ENCODE measurements at places on chromosomes 13 and 19.

DNA sequence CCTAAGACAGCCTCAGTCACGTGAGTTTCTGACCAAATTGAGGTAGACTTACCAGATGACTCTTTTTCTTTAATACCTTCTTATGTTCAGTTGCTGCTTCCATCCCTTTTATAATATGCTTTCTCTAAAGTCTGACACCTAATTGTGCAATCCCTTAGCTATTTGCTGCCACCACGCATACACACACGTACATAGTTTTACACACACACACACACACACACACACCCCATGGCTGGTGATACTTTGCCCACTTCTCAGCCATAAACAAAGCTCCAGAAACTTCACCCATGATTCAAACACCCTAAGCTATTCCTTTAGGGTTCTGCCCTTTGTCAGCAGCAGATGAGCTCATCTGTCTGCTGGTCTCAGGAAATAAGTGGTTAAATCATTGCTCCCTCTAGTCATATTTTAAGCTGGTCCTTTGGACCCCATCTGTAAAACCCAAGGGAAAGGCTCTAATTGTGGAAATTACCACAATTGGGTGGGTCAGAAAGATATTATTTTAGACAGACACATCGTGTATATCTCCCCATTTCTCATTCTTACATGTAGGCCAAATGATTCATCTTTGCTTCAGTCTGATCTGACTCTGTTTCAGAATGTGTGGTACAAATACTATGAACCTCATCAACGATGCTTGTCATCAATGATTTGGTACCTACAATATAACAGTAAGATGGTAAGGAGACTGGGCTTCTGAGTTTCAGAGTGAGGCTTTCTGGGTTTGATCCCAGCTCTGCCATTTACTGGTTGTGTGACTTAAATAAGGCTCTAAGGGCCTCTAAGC is 69.2 kb downstream of the NALCN start:
- DNase-seq: no peak

DNA sequence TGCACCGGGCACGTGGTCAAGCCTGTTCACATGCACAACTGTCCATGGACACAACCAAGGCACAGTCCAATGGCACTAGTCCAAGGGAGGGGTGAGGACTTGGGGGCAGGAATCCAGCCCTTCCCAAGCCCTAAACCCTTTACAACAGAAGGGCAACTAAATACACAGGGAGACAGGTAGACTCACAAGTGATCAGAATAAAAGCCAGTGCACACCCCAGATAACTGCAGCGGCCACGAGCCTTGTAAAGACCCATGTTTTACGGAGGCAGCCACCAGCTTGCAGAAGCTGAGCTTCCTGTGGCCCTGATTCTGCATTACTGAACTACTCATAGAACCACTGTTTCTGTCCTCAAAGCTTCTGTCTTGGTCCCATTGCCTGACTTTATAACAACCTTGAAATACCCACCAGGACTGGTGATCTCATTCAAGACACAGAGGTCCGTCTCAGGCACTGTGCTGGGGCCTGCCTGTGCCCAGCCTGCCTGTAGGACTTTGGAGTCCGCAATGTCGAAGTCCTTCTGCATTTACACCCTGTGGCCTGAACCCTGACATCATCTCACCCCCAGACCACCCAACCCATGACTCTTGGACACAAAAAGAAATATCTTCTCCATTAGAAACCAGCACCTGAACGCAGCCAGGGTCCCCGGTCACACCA is 181.2 kb downstream of the COL4A1 start:
- DNase-seq: no peak

DNA sequence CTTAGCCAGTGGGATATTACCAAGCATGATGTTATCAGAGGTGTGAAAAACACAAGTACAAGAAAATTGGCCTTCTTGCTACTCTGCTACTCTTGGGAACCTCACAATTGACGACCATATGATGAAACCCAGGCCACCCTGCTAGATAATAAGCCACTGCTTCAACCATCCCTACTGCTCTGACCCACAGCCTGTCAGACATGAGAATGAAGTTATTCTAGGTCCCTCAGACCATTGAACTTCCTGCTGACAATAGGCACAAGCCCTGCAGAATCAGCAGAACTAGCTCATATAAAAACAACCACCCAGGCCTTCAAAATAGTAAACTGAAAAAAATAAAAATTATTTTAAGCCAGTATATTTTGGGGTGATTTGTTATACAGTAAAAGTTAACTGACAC is 559.9 kb downstream of the KCTD12 start:
- DNase-seq: no peak

DNA sequence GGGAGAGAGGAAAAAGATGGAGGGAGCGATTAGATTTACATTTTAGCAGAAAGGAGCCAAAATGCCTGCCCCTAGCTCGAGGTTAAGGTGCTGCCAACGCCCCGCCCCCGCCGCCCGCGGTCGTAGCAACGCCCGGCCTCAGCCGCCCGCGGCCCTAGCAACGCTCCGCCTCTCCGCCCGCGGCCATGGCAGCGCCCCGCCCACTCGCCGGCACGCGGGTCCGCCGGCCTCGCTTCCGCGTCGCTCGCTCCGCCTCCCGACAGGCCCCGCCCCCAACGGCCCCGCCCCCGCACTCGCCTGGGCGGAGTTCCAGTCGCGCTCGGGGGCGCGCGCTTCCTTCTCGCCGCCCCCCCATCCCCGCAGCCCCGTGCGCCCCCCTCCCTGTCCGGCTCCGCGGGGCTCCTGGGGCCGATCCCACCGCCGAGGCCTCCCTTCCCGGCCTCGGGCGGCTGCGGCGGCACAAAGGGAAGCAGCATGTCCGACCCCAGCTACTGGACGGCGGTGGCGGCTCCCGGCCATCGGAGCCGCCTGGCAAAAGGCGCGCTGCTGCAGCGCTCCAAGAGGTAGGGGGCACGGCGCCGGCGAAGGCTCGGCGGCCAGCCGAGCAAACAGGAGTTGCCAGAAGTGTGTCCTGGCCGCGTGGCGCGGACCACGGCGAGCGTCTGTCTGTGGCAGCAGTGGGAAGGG is 20.3 kb downstream of the MAST3 start:
- DNase-seq: peak; percentile 92

DNA sequence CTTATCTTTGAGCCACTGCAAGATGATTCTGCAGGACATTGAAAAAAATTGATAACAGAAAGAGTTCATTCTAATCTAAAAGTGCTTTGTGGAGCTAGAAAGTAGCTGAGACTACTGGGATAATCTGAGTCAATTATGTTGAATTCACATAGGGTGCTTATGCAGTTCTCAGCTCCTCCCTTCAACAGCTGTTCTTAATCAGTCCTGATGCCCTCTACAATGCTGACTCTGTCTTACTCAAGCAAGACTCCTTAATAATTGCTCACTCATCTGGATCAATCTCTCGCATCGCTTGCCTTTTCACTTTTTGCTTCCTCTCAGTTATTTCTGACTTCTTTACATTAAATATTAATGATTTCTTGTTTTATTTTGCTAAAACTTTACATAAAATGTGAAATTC is 182.1 kb downstream of the PCDH17 start:
- DNase-seq: no peak

DNA sequence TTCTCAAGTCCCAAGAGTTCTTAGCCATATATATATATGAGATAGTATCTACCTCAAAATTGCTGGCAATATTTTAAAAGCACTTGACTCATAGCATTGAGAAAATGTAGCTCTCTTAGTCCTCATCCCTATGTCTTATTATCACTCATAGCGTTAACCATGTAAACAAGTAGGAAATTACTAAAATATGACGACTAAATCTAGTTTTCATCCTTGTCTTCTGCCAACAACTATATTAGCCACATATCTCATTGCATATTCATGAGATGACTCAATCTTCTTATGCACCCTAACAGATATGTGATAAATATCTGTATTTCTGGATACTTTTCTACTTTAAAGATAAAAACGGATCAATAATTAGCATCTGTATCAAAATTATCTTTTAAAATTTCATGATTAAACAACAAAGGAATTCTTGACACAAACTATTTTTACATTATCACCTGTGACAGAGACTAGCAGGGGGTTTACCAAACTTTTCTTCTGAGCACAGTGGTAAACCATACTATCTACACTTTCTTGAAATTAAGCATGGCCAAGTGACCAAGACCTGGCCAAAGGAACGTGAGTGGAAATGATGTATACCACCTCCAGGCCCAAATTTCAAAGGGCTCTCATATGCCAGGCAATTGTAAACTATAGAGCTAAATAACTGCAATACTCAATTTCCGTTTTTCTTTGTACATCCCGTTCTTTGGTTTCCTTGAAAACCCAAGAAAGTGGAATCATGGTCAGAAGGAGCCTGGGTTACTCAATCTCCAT is 45.7 kb downstream of the ZC3H13 start:
- DNase-seq: no peak

DNA sequence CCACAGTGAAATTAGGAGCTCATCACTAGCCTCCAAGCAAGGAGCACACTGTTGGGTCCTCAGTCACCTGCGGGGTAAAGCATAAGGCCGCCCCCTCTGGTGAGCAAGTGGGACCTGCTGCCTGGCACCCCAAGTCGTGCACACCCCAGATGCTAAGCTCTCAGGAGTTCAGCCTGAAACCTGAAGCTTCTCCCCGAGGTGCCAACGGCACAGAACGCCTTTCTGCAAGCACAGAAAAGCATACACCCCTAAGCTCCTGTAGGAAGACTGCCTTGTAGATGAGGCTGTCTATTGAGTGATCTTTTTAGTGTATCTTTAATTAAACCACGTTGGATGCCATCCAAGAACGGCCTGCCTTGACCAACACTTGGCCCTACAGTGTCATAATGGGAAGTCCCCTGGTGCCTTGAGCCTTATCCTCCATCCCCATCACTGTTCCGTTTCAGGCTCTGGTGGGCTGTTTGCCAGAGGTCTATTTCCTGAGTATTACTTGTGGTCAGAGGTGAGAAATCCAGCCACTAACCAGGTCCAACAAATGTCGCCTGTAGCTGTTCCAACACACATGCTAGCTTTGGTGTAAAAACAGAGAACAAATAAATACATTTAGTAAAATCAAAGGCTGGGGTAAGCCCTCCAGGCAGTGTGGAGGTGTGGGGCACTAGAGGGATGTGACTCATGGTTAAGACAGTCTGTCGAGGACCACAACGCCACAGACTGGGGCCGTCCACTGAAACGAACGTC is 44.8 kb downstream of the C13orf42 start:
- no peak for DNase-seq

- DNase-seq: no peak
These were observed 27.7 kb upstream of the MCF2L start for GRCh38 chr13:112941349-112941748.

DNA sequence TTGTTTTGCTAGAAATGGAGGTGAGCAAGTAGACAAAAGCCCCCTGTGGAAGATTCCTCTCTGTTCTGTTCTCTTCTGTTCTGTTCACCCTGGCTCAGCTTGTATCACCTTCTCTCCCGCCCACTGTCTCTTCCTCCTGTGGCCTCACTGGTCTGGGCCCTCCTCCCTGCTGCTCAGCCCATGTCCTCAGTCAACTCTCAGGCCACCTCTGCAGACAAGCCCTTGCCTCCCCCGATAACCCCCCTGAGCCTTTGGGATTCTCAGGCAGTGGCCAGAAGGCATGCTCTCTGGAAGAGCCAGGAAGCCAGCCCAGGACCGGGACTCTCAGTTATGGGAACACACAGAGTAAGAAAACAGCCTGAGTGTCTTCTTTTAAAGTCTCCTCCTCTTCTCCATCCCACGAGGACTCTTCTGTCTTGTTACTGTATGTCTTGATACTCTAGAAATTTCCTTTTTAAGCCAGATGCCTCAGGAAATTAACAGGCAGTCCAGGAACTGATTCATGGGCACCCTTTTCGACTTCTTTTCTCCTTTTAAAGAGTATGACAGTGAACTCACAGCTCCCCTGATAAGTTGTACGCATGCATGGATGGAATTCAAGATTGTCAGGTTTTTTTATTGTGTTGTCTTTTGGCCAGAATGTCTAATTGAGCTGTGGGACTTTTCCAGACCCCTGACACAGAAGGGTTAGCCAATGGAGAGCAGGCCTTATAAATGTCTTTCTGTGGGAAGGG is 33.7 kb downstream of the SHISA2 start:
- no peak for DNase-seq

- no peak for DNase-seq
These were observed 1596.3 kb upstream of the PCDH20 start for GRCh38 chr13:63011996-63012395.

GRCh38 chr13:75792526-75793187 is 156.5 kb downstream of the LMO7 start:
- no peak for DNase-seq

GRCh38 chr19:328025-328505 is 16.5 kb downstream of the MIER2 start:
- no peak for DNase-seq

GRCh38 chr13:36914648-36915047 is 5.4 kb downstream of the SMAD9 start:
- no peak for DNase-seq

- no peak for DNase-seq
These were observed 75.0 kb upstream of the FLT1 start for GRCh38 chr13:28569886-28570285.

DNA sequence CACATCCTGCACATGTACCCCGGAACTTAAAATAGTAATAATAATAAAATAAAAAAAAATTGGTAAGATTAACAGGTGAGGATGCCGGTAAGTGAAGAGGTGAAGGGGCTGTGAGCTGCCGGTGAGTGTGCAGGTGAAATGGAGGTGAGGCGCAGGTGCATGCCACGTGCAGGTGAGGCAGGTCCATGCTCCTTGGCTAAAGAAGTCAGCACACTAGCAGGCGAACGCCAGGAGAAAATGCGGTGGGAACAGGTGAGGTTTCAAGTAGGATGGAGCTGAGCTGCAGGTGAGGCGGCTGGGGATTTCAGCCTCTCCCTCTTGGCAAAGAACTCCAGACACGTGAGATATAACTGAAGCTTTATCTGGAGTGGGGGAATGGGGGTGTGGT is 7.5 kb upstream of the TNFSF14 start:
- DNase-seq: no peak

- no peak for DNase-seq
These were observed 315.4 kb downstream of the RBM26 start for GRCh38 chr13:79090552-79091124.

- no peak for DNase-seq
These were observed 114.0 kb upstream of the KL start for GRCh38 chr13:32902029-32902780.

GRCh38 chr19:38375748-38376147 is 1.4 kb downstream of the PSMD8 start:
- DNase-seq: no peak

DNA sequence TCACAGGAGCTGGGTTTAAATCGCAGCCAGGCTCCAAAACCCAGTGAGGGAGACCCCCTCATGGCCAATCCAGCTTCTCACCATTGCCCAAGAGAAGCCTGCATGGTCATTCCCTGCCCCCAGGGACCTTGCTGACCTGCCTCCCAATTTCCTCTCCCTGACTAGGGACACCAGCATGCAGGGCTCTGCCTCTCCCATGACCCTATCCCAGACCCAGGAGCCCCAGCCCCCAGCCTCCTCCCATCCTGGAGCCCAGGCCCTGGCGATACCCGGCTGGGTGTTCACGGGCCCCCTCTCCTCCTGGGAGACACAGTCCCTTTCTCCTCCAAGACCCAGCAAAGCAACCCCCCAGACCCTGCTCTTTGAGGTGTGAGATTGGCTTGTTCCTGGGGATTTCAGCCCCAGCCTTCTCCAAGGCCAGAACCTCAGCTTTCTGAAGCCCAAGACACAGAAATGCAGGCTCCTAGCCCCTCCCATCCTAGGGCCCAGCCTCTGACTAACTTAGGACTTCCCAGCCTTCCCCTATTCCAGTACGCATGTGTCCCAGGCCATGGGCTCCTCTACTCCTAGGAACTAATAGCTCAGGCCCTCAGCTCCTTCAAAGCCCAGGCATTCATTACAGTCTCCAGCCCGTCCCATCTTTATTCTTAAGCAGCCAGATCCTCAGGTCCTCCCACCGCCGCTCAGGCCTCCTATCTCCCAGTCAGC is 1.1 kb downstream of the GYS1 start:
- no peak for DNase-seq

GRCh38 chr19:48918801-48919247 is 14.7 kb upstream of the DHDH start:
- peak; percentile 22 for DNase-seq
